ENCODE measurements at places on chromosomes 16 and 17.

GRCh38 chr16:466651-467050 lies 41.2 kb downstream of the RAB11FIP3 start:
- DNase-seq = peak; percentile 57

- no peak for DNase-seq
Observed at GRCh38 chr16:53822936-53823529, 119.1 kb downstream of the FTO start.

- DNase-seq = peak; percentile 17
Observed at GRCh38 chr16:59214455-59214854, 480.3 kb upstream of the GOT2 start.

DNA sequence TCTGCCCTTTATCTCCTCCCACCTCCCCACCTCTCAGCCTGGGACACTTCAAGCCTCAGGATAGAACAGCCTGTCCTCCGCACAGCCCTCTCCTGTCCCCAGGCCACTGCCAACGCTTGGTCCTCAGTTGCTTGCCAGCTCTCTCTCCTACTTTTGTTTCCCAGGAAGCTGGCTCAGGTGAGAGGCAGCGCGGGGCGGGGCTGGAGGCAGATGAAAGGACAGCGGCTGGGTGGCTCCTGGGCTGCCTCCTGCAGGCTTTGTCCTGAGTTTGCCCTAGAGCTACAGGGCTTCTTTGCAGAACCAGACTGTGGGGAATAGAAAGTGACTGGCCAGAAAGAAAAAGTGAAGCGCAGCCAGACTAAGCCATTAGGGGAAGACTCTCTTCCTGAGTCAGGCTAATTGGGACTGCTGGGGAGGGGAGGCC lies 48.2 kb upstream of the CDC42EP4 start:
- no peak for DNase-seq

DNA sequence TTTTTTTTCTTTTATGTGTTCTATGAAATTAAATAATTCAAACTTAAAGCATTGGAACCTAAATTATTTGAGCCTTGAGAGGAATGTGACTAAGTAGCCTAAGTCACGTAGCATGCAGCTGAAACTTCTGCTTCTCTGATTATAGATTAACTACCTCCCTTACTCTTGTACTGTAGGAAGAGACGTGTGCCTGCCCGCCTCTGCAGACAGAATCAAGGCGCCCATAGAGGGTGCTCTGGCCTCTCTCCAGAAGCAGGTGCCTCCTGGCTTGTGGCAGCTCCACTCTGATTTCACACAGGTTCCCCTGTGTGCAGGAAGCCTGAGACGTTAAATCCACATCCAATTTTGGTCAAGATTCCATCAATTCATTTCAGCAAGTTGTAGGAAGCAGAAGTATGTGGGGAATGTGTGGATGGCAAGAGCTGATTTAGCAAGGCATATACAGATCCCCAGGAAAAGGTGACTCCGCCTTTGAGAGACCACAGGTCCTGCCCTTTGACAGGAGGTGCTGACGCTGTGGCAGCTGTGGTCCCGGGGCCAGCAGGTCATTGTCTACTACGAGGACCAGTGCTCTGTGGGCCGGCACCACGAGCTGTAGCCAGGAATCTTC lies 1418.8 kb downstream of the CDH11 start:
- DNase-seq = no peak

- no peak for DNase-seq
Observed at GRCh38 chr17:3485481-3486068, 9.8 kb downstream of the ASPA start.

- DNase-seq = no peak
Observed at GRCh38 chr17:78682363-78682762, 99.7 kb downstream of the CYTH1 start.

DNA sequence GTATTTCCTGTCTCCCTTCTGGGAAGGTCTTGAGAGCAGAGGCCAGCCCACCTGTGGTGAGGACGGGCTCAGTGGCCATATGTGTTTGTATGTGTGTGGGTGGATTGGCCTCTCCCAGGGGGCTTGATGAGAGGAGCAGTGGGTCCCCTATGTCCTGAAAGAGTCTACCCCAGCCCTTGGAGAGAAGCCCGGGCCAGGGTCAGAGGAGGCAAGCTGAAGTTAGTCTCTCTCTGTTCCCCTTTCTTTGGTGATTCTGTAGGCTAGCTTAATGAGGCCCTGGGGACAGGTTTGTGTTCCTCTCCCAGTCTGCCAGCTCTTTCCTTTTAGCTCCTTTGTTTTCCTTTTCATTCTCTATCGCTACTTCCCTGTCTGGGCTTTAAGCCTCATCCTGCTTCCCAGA lies 23.8 kb upstream of the NFATC3 start:
- no peak for DNase-seq

DNA sequence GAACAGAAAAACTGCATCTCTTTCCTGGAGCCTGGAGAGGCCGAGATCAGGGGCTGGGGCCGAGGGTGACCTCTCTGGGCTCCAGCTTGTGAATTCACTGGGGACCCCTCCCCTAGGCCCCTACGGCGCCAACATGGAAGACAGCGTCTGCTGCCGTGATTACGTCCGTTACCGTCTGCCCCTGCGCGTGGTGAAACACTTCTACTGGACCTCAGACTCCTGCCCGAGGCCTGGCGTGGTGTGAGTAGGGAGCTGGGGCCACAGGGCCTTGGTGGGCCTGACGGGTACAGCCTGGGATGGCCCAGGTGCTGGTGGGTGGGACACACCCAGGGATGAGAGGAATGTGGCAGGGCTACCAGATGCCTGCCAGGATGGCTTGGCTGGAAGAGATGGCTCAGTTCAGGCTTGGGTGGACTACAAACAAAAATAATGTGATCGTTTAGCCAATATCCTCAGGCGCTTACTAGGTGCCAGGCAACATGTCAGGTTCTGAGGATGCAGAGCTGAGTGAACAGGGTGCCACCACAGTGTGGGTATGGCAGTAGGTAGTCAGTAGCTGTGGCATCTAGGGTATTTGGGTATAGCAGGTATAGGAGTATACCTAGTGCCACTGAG lies 1.8 kb downstream of the CCL22 start:
- DNase-seq = no peak

DNA sequence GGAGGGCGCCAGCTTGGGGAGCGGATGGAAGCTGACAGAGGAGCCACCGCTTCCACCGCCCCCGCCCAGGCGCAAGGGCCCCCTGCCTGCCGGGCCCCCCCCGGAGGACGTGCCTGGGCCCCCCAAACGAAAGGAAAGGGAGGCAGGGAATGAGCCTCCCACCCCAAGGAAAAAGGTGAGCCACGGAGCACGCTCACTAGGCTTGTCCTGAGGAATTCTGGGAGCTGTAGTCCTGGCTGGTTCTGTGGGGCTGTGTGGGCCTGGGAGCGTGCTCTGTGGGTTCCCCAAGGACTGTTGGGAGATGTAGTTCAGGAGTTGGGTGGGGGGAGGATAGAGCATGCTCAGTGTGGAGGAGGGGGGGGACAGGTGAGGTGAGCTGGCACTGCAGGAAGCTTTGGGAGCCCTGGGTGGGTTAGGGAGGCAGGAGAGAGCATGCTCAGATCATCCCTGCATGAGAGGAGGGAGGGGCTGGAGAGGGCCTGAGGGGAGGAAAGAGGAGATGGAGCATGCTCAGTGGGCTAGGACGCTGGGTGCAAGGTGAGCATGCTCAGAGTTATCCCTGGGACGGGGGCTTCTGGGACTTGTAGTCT lies 4.5 kb downstream of the FBXL19 start:
- peak; percentile 95 for DNase-seq

- DNase-seq = no peak
Observed at GRCh38 chr17:73569762-73570319, 74.4 kb downstream of the SDK2 start.

DNA sequence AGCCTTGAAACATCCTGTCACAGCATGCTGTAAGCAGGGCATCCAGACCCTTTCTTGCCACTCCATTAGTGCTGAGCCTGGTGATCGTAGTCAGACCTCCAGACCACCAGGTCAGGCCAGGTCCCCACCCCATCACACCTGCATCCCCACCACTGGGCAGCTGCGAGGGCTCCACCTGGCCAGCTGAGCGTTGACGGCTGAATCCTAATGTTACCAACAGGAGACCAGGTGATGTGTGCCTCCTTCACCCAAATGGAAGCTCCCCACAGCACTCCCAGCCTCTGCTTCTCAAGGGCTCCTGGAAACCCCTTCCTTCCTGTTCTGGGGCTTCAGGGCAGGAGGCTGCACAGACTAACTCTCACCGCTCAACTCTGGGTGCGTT lies 189.4 kb downstream of the C16orf95 start:
- peak; percentile 46 for DNase-seq

DNA sequence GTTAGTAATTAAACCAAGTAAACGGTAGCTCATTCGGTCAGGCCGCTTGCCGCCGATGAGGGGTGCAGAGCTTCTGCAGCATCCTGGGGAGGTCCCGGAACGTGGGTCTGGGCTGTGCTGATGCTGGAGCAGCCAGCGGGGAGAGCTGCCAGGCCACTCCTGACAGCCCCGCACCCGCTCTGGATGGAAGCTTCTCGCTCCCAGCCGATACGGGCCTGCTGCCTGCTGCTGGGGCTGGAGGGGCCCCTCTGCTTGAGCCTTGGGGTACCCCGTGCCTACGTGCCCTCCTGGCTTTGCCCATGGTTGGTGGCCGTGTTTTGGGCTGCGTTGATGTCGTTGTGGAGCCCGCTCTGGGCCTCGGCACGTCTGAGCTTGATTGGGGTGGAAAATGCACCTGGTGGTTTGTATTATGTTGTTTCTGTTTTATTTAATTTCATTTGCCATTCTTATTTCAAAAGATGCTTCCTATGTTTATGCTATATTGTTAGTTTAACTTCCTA lies 41.6 kb upstream of the ZNF750 start:
- DNase-seq = no peak

GRCh38 chr17:17518014-17518413 lies 21.8 kb upstream of the RASD1 start:
- DNase-seq = peak; percentile 48

DNA sequence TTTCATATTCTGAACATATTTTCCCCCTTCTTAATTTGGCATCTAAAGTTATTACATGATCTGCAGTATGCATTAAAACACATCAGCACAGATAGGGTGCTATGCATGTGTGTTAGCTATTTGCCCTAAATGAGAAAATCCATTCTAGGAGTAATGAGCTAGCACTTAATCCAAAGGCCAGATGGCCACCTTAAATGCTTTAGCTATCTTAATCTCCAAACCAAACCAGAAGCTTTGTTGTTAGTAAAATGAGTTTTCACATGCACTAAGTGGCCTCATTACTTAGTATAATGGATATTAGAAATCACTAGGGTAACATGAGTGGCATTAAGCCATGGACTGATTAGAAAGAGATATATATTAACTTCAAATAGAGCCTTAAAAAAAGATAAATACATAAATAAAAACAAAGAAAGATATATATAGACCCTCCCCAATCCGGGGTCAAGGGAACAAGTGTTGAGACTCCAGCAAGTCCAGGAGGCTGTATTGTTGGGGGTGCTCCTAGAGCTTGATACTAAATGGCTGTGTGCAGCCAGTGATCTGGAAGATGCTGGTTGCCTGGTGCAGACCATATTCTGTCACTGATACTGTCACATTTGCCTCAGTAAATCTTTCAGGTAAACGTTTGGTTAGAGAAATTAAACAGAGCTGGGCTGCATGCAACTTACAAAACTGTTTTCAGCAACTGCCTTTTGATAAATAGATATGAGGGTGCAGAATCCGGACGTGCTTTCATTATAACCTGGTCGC lies 67.3 kb downstream of the MYH10 start:
- DNase-seq = no peak

DNA sequence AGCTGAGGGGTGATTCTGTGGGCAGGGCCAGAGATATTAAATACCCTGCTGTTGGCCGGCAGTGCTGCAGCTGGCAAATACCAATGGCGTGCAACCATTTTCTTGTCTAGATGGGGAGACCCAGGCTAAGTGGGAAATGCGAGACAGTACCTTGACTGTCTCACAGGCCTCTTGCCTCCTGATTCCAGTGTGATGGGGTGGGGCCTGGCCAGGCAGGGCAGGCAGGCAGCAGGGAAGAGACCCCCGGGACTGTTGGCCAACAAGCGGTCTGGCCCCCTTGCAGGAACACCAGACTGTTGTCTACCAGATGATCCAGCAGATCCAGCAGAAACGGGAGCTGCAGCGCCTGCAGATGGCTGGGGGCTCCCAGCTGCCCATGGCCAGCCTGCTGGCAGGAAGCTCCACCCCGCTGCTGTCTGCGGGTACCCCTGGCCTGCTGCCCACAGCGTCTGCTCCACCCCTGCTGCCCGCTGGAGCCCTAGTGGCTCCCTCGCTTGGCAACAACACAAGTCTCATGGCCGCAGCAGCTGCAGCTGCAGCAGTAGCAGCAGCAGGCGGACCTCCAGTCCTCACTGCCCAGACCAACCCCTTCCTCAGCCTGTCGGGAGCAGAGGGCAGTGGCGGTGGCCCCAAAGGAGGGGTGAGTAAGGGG lies 5.7 kb upstream of the CISD3 start:
- DNase-seq = no peak

Measured in osteoblast (primary cell).